ENCODE measurements at places on chromosomes 11 and 22.
A peak's percentile ranks its signal among the peaks of the same experiment; 100 is the strongest.

DNA sequence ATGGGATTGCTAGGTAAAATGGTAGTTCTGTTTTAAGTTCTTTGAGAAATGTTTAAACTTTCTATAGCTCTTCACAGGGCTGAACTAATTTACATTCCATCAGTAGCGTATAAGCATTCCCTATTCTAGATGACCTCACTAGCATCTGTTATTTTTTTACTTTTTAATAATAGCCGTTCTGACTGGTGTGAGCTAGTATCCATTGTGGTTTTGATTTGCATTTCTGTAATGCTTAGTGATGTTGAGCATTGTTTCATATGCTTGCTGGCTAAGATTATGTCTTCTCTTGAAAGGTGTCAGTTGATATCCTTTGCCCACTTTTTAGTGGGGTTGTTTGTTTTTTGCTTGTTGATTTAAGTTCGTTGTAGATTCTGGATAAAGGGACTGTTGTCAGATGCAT is 35.9 kb downstream of the MMP27 start:
- no peak for DNase-seq

DNA sequence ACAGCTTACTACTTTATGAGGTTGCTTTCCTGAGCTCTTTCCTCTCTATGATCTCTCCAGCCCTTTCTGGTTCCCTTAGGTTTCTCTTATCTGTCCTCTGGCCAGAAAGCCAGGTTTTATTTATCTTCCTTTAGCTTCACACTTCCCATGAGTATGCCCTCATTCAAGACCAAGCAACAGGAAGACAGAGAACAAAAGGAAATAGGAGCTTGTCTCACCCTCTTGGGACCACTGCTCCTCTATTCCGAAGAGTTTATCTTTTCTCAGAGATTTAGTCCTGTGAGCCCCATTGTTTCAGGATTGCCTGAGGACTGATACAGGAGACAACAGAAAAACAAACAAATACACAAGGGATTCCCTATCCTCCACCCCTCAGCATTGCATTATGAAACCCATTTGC is 62.4 kb upstream of the CCDC179 start:
- no peak for DNase-seq

DNA sequence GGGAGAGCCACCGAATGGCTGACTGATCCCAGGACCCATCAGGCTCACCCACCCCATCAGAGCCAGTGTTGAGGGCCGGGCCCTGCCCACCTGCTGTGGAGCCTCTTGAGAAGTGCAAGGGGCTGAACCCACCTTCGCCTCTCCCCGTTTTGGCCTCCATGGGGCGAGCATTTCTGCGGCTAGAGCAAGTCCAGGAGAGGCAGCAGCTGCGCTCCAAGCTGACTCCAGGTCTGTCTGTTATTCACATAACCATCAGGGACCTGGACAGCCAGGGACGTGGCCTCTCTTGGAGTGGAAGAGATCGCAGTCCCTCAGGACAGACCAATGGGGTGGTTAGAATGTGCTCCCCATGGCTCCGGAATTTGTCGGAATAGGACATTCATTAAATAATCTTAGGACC is 231.8 kb downstream of the TBC1D22A start:
- DNase-seq: no peak

GRCh38 chr22:37563153-37564081 is 3.1 kb downstream of the CDC42EP1 start:
- DNase-seq: no peak

DNA sequence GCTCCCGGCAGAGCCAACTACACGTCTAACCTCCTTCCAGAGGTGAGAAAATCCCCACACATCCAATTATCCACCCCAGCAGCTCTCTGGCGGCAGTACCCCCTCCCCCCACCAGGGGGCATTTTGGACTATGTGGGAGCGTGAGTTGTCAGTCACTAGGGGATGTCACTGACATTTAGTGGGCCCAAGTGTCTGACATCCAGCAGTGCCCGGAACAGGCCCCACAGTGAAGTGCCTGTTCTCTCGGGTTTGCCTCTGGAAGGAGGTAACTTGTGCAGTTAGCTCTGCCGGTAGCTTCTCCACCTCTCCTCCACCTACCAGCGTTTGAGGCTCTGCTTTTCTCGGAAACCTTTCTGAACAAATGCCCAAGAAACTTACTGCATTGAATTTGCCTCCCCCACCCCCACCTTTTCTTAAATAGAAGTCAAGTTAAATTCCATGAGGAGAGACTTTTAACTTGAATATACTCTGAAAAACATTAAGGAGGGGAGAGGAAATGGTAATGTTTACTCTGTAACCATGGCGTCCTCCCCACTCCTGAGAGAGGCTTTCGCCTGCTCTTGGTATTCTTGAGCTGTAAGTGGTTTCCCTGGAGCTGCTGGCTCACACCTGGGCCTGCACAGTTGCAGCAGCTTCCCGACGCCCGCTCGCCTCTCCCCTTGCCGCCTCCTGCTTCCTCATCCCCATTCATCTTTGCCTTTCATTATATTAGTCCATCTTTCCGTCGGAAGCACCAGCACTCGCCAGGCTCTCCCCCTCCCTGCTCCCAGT is 112.8 kb downstream of the WNT7B start:
- DNase-seq: peak; percentile 53

DNA sequence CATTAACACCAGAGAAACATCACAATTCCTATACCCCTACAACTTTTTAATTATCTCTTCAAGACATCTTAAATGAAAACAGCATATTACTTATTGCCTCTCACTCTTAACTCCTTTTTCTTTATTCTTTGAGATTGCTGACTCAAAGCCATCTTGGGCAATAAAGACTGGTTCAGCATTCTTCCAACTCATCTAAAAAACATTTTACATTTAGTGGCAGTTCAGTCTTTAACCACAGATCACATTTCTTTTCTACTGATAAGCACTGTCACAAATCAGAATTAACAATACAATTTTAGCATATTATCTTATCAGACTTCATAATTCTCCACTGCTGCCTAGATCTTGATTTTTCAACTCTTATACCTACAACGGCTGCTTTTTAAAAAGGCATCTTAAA is 34.0 kb downstream of the SIK3 start:
- no peak for DNase-seq

DNA sequence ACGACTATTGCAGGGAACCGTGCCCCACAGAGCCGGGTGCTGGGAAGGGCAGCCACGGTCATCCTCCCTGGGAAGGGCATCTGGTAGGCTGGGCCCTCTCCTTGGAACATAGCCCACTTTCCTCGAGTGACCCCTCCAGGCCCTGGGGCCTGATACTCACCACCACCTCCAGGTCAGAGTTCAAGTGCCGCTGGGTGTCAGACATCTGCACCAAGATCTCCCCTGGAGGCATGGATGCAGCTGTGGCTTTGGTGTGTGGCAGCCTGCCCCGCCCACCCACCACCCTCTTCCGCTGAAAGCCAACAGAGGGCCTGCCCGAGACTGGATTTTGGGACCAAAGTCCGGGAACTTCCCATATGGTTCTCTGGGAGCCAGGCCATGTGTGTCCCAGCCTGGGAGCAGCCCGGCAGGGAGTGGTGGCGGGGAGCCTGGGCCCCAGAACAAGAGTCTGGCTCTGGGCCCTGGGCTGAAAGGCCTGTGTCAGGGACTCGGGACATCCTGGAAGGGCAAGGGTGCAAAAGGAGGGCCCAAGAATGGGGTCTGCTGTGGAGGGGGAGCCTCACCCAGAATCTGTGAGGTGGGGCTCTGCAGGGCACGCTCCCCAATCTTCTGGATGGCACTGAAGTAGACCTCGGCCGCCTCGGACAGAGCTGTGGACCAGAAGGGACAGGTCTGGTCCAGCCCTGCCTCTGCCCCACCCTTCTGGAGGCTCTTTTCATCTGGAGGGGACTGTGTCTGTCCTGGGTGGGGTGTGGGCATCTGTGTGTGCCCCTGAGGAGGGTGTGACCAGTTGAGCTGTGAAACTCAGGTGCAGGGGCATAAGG is 2.6 kb downstream of the BAIAP2L2 start:
- DNase-seq: no peak

GRCh38 chr11:94840209-94840608 is 72.1 kb downstream of the AMOTL1 start:
- DNase-seq: no peak

DNA sequence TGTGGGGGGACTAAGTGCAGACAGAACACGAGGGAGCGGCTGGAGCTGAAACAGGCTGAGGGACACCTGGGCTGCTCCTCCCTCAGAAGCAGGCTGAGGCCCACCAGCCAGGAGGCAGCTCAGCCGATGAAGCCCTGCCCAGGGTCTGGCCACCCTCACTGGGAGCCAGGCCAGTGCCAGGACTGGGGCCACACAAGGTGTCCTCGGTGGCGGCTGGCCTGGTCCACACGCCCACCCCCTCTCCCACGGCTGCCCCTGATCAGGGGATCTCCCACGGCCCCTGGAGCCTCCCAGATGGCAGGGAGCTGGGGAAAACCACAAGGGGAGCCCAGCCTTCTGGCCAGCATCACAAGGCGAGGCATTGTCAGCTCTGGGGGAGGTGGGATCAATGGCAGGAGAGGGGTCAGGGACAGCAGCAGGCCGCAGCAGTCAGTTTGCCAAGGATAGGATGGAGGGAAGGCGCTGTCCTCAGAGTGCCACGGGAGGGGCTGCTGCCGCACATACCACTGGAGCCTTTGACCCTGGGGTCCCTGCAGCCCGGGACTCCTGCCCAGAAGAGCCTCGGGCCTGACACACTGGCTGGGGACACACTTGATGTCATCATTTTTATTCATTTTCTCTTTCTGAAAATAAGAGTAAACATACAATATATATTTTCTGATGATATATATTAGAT is 11.7 kb upstream of the RASL10A start:
- DNase-seq: no peak

DNA sequence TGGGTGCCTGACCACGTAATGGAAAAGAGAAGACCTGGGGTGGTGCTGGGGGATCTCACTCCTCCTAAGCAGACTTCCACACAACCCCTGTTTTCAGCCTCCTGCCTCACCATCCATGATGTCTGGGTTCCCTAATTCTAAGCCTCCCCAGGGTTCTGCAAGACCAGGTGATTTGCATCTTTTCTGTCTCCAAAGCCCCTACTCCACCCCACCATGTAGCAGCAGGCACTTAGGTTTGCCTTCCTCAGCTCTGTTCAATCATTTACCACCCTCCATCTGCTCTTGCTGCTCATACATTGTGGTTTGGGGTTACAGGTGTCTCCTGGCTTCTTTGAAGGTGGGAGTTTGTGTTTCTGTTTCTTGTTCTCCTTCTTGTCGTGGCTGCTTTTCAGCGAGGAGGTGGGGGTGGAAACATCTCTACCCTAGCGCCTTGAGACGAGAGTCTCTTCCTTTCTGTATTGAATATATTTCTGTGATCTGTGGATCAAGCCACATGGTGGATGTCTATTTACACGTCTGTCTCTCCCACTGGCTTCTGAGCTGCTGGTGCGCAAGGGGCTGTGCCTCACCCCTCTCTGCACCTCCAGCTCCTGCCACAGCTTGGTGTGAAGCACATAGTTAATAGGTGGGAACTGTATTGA is 6.6 kb upstream of the SSTR3 start:
- no peak for DNase-seq

- DNase-seq: no peak
Observed at GRCh38 chr11:130301002-130301401, 13.7 kb downstream of the ZBTB44 start.

DNA sequence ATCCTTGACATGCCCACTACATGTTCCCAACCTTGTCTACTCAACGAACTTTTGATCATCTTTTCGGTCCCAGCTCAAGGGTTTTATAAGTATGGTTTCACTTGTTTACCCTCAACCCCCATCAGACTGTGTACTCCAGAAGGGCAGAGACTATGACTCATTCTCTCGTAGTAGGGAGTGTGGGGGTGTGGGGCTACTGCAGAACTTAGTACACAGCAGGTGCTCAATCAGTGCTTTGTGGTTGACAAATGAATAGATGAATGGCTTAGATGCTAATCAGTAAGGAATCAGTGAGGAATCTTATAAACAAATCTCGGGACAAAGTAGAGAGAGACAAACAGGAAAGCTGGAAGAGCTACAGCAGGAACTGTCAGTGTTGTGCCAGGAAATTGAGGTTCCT is 151.7 kb upstream of the PLET1 start:
- DNase-seq: no peak

GRCh38 chr11:31877083-31877482 is 66.0 kb upstream of the PAX6 start:
- DNase-seq: no peak
